ENCODE measurements at places on chromosomes 7 and 10.

DNA sequence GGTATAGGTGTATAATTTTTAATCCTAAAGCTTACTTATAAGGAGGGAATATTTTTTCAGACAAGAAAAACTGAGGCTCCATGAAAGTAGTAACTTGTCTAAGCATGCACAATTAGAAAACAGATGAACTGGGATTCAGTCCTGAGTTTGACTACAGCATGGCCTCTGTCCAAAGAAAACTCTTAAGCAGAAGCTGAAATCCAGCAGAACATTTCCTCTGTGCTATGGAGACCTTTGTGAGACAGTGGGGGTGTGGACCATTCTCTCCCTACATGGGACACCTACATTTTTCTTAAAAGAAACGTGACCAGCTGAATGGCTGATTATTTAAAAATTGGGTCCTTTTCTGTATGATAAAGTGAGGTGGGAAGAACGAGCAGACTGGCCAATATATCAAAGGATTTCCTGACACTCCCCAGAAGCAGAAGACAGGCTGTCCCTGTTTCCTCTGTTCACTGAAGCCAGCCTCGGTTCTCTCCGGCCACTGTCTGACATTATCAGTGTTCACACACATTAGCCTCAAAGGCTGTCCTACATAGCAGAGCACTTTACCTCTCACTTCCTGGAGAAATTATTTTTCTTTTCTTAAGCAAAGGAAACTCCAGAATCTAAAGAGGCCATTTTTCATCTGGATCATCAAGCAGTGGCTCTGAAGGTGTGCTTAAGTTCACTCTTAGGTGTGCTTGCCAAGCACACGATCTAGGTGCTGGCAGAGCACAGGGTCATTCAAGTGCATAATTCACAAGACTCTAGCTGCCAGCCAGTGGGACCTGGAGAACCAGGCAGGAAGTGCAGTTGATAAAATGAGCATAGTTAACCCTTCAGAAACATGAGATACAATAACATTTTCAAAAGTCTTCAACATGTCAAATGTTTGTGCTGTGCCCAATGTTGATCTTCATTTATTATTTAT, 40.4 kb upstream of the KIAA1217 start:
- no peak for DNase-seq

DNA sequence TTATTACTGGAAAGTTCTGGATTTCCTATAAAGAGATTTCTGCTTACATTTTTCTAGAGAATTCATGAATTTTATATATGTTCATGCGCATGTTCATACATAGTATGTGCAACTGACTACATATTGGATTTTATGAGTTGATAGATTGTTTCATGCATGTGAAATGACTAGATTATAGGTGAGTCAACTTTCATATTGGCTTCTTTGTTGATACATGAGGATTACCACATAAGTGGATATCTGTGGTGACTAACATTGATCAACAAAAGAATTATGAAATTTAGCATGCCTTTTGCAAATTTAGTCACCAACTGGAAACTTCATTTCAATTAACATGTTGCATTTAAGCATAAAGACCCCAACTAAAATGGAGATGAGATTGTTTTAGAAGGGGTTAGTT, 99.0 kb downstream of the GNAT3 start:
- no peak for DNase-seq

- DNase-seq = no peak
Measured at GRCh38 chr10:59991661-59992060, 85.3 kb upstream of the CCDC6 start.

GRCh38 chr7:46292741-46293140, 371.7 kb upstream of the IGFBP3 start:
- no peak for DNase-seq

GRCh38 chr7:121633186-121633585, 237.1 kb upstream of the FAM3C start:
- no peak for DNase-seq

GRCh38 chr7:21538936-21539495, 3.8 kb upstream of the DNAH11 start:
- DNase-seq = no peak

GRCh38 chr10:8502573-8502972, 448.1 kb downstream of the GATA3 start:
- DNase-seq = no peak

DNA sequence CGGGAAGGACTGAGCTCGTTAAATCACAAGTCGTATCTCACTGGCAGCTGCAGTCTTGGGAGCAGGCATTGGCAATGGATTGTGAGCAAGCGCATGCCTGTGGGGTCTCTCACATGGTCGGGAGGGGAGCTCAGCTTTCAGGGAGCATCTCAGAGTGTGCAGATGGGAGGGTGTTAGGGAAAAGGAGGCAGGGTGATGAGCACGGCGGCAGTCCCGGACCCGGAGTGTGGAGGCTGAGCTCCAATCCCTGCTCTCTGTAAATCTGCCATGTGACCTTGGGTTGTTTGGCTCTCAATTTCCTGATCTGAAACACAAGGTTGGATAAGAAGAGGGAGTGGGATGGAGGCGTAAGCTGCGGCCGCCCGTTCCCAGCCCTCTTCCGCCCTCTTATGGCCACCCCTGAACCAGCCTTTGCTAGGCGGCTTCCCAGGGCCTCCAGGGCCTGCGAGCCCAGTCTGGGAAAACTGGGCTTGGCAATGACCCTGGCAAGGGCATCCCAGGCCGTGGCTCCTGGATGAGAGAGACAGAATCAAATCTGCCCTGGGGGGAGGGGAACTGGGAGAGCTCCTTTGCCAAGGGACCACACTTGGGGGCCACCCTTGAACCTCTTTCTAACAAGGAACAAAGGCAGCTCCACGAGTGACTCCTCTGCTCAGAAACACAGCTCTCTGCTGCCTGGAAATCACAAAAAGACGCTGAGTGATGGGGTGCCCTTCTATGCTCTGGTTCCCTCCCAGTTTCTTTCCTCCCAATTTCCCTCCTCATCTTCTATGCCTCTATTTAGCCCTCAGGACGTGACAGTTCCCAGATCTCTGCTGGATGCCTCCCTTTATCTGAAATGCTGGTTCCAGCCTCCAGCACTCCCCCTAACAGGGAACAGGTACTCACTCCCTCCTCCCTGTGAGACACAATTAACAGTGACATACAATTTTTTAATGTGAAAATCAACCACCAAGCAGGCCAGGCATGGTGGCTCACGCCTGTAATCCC, 41.7 kb upstream of the LOXL4 start:
- DNase-seq = peak; percentile 96

GRCh38 chr7:101237206-101238067, at the start of gene CLDN15:
TSS of gene CLDN15 (minus strand) at chr7:101237802. CDS start at chr7:101237581, 221 bp downstream.
- DNase-seq = no peak

DNA sequence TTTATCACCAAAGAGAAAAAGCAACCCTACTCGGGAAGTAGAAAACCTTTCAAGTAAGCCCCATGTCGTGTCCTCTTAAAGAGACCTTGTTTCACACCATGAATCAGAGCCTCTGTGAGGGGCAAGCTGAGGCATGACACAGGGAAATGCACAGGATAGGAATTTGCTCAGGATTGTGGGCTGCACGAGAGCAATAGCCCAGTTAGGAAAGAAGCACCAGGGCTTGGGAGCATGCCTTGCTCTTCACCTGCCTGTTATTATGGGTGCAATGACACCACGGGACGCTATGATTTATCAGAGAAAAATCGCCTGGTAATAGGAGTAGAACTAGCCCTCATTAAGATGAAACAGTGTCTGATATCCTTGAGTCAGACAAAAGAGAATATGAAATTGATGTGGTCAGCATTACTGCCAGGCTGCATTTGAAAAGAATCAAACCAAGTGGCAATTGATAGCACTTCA, 562.9 kb upstream of the NRP1 start:
- no peak for DNase-seq

DNA sequence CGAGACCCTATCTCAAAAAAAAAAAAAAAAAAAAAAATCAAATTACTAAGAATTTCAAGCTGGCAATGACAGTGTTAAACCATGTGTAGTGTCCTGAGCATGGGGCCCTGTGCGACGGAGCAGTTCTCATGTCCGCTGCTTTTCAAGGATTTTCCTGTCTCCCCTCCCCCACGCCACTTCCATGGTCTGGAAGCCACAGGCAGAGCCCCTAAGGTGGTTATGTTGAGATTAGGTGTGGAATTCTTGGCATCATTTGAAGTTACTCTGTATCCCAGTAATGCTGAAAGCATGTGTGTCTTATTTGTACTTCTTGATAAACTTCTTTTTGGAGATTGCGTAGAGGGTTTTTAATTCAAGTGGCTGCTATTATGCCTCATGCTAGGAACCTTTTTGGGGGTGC, 65.2 kb downstream of the PFKFB3 start:
- DNase-seq = no peak

DNA sequence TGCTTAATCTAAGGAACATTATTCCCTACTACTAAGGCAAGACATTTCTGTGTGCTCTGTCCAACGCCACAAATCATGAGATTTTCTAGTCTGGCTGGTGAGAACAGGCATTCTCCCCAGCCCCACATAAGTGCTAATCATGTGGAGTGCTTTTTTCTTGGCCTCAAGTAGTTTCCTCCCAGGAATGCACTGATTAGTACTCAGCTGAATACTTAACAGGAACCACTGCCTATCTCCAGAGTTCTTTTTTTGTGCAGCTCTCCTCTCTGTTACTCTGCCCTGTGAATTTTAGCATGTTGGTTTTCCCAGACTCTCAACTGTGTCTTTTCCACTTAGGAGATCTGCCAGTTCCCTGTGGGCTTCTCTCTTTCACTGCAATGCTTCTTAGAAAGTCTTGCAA, 1098.5 kb upstream of the LRRTM3 start:
- DNase-seq = no peak

GRCh38 chr10:115851695-115852094, 421.3 kb downstream of the GFRA1 start:
- no peak for DNase-seq

GRCh38 chr7:106166651-106167342, 54.7 kb upstream of the SYPL1 start:
- DNase-seq = no peak
